ENCODE measurements at places on chromosomes 5 and 9. TPM values are rescaled to one million over a fixed set of nuclear protein-coding genes. Genes with fewer than 3 reads are reported as not detected.
A peak's percentile ranks its signal among the peaks of the same experiment; 100 is the strongest.

- DNase-seq: no peak
These were observed at the start of gene SV2C for GRCh38 chr5:76082772-76083554. SV2C (plus strand) TSS chr5:76083383; CDS start chr5:76131751, 48,368 bp downstream.

DNA sequence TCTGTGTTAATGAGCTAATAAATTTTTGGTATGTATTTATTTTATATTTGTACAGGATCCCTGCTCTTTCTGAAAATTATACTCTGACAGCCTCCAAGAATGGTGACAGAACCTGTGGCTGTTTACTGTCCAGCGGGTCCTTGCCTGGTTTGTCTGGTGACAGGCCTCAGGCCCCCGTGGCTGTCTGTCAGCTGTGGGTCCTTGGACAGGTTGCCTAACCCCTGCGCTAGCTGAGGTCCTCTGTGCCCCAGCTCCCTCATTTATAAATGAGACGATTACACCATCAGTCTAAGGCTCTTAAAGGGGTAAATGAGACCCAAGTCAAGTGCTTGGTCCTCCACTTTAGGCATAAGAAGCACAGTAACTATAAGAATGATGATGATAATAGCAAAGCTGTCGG, 125.1 kb upstream of the COL5A1 start:
- no peak for DNase-seq

- no peak for DNase-seq
These were observed 408.9 kb upstream of the SMARCA2 start for GRCh38 chr9:1606253-1606652.

DNA sequence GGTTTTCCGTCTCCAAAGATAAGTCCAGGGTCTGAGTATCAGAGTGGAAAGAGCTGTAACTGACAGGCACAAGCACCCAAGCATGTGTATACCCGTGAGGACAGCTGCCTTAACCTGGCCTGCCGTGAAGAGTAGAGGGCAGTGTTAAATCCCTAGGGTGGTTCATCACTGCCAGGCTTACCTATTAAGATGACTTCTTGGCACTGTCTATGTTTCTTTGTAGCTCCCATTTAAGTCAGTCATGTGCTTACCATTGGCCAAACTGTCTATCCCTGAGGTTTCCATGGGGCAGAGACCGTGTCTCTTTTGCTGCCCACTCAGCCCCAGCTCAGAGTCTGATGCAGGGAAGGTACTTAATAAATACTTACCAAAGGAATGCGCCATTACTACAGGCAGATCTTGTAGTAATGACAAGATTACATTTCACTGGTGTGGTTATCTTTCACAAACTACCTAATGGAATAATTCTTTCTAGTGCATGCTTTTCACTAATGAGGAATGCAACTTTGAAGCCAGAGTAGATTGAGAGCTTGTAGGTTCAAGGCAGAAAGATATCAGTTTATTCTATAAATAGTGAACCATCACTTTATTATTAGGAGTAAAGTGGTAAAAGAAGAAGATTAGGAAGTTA, 64.2 kb downstream of the SNX24 start:
- no peak for DNase-seq

DNA sequence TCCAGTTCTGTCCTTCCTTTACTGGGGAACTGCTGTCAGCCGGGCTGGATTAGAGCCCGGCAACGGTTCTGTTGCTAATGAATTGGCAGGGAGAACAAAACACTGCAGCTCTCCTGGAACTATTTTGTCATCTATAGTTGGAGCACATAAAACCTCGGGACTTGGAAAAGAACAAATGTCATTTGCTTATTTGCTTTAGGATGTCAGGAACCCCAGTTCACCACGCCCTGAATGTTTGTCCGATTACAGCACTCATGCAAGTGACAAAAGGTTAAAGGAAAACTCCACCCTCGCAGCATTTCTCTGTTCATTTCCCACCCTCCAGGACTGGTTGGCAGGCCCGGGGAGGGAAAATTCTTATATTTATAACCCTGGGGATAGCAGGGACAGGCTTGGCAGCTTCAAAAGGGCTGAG, 66.4 kb upstream of the PLPP1 start:
- DNase-seq: peak; percentile 9

GRCh38 chr5:167889276-167889675, 402.2 kb upstream of the WWC1 start:
- DNase-seq: no peak

DNA sequence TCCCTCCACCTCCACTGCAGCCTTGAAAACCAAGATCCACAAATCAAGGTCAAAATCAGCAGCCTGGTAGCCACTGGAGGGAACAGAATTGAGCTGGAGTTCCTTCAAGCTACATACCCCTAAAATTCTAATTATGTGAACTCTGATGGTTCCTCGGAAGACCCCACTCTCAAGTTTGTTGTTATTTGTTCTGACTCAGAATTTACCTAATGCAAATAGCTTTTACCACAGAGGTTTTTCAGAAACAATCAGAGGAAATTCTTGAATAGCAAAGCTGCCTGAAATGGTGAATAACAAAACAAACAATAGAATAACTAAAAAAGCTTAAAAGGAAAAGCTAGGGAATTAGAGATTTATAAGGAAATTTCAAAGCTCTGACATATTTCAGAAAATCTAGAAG, 220.0 kb downstream of the CDH18 start:
- DNase-seq: no peak

- no peak for DNase-seq
These were observed 21.4 kb upstream of the PHF19 start for GRCh38 chr9:120898396-120898795.

GRCh38 chr9:35579130-35579529, 25.9 kb upstream of the TESK1 start:
- DNase-seq: no peak

DNA sequence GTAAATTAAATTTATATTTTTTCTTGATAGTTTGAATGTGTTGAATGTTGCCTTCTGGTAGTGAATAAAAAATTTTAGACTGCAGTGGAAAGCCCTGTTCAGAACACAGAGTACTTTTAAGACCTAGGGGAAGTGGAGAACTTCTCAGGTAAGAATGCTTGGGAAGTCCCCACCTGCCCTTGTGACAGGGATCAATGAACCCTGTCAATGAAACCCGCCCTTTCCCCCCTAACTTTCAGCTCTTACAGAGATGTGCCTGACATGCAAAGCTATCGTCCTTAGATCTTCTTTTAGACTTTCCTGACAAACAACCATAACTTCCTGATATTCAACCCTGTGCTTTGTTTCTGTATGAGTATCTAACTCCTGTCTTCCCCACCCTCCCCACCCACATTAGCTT, 562.7 kb downstream of the TLE4 start:
- DNase-seq: no peak

DNA sequence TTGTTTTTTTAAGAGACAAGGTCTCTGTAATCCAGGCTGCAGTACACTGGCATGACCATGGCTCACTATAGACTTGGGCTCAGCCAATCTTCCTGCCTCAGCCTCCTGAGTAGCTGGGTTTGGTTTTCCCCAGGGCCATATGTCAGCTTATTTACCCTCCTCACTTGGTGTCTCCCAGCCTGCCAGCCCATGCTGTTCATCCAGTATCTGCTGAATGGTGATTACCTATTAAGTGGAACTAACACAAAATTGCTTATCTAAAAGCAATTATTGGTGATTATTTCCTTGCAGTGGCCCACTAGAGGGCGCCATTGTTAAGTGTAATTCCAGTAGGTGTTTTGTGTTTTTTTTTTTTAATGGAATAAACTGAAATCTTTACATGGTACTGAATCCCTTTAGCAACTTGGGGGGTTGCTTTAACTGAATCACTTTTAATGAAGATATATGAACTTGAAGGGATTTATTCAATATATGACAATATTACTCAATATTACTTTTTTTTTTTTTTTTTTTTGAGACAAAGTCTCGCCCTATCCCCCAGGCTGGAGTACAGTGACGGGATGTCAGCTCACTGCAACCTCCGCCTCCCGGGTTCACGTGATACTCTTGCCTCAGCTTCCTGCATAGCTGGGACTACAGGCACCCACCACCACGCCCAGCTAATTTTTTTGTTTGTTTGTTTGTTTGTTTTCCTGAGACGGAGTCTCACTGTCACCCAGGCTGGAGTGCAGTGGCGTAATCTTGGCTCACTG, 13.8 kb downstream of the EXOSC2 start:
- DNase-seq: no peak

DNA sequence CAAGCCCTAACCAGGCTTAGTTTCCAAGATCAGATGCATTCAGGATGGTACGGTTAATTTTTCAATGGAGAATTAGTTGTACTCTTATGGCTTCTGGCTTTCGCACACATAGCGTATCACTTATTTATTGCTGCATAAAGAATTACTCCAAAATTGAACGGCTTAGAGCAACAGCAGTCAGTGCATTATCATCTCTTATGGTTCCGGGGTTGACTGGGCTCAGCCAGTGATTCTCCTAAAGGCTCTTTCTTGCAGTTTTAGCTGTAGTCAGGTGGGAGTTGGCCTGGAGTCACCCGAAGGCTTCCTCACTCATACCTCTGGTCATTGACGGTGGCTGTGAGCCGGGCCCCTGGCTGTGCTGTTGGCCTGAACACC, 595 bp upstream of the GRHPR start:
- no peak for DNase-seq

DNA sequence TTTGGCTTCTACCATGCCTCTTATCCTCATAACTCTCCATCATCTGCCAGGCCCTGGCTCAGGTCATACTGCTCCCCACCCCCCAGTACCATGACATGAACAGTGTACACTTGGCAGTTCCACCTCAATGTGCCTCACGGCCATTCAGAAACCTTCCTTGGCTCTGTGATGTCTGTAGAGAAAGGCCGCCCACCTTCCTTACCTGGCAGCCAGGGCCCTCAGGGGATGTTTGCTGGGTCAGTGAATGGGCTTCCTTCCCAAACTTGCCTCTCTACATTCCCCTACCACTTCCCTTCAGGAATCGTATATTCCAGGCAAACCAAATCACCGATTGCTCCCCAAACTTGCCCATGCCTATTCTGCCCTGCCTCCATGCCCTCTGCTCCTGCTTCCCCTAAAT, 101.1 kb downstream of the PSD2 start:
- no peak for DNase-seq

- DNase-seq: no peak
These were observed 138.7 kb downstream of the AUH start for GRCh38 chr9:91223000-91223399.

GRCh38 chr5:74625742-74626241, 14.7 kb downstream of the ENC1 start:
- DNase-seq: no peak

DNA sequence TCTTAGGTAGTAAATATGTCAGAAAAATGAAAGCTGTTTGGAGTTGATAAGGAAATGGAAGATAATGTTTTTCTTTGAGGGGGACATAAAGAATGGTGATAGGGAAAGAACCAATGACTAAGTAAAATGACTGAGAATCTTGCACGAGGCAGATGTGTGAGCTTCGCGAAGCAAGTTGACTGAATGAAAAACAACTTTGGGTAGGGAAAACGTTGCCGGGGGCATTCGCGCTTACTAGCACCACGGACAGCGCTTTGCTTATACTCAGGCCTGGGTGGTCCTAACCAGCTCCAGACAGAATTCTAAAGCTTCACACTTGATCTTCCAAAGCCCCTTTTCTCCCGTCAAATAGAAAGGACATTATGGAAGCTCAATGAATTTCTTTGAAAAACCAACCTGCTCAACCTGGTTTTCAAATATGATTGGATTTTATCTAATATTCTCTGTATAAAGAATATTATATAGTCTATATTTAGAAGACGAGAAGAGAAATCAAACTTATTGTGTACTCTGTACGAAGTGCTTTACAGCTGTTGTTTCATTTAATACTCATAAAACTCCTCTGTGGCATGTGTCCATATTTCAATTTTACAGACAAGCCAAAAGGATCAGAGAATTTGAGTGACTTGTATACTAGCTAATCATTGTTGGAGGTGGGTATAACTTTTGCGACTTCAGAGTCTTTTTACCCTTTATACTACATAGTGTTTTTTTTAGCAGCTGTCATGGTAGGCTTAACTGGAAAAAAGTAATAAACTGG, 1.9 kb upstream of the CDKN2B start:
- DNase-seq: no peak

DNA sequence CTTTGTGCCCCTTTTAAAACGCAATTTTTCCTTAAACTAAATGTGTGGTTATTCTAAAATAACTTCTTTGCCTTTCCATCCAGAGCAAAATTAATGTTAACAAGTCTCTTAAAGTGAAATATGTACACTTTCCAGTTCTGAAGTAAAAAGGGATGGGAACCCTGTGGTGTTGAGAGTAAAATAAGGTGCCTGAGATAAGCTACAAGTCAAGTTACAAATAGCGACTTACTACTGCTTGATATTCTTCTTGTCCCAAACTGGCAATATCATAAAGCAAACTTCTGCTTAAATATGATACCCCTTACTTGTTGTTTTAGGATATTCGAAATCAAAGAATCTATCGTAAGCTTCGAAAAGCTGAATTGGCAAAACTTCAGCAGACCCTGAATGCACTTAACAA, 18.3 kb upstream of the F2R start:
- DNase-seq: no peak

- no peak for DNase-seq
These were observed 828.1 kb upstream of the ZNF608 start for GRCh38 chr5:125574491-125575044.

GRCh38 chr9:134348404-134349155, 22.3 kb downstream of the RXRA start:
- DNase-seq: no peak

- DNase-seq: no peak
These were observed 107.7 kb upstream of the GPR151 start for GRCh38 chr5:146623666-146624065.

GRCh38 chr9:110447476-110447875, 109.8 kb upstream of the TXNDC8 start:
- DNase-seq: no peak

DNA sequence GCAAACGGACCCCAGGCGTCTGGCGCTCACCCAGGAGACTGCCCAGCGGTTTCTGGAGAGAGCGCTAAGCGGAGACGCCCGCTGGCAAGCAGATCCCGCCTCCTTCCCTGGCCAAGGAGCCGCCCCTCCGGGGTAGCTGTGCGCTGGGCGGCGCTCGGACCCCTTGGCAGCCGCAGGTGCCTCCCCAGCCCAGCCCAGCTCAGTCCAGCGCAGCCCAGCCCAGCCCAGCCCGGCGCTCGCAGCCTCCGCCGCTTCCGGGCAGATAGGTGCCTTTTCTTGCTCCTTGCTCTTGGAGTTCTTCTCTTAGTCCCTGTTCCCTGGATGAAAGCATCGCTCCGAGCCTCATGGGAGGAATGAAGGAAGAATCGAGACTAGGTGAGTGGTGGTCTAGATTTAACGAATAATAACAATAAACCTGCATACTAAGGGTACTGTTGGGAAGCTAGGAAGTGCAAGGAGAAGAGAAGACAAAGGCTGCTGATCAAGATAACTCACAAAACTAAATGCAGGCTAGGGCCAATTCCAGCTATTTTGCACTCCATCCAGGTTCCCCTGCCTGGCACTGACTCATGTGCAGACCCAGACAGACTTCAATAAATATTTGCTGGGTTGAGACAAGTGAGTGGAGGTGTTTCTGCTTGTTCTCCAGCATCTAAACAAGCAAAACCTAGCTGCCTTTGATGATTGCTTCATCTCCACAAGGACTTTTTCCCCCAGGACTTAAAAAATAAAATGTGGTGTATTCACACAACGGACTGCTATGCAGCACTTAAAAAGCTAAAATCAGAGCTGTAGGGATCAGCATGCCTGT, at the start of gene STK32A:
Gene STK32A (plus strand): TSS at position 202 of the 811 bp plus-strand sequence. CDS start 4,609 bp downstream, outside the sequence.
- DNase-seq: no peak

GRCh38 chr9:77563174-77563573, 84.9 kb downstream of the GNA14 start:
- DNase-seq: no peak

ANKRD33B gene
- total RNA-seq: 6.5 TPM

GMCL2 gene
- not detected for total RNA-seq

MELK gene
- 21.1 TPM for total RNA-seq

NEUROG1 gene
- not detected for total RNA-seq

JAKMIP2 gene
- 0.09 TPM for total RNA-seq

CDC20B gene
- total RNA-seq: not detected

ADAMTS6 gene
- total RNA-seq: 1.8 TPM

QRFP gene
- not detected for total RNA-seq

OR13C9 gene
- total RNA-seq: not detected

SLC34A3 gene
- total RNA-seq: 0.38 TPM

All from esophagus squamous epithelium (tissue), 5 donors.